Gastroesophageal sphincter (tissue), 4 donors: ENCODE measurements at places on chromosomes 7 and 10. TPM values are rescaled to one million over a fixed set of nuclear protein-coding genes. Genes with fewer than 3 reads are reported as not detected.

- no peak for ATAC-seq
Observed at GRCh38 chr10:107930037-107930436, 765.5 kb upstream of the SORCS1 start.

DNA sequence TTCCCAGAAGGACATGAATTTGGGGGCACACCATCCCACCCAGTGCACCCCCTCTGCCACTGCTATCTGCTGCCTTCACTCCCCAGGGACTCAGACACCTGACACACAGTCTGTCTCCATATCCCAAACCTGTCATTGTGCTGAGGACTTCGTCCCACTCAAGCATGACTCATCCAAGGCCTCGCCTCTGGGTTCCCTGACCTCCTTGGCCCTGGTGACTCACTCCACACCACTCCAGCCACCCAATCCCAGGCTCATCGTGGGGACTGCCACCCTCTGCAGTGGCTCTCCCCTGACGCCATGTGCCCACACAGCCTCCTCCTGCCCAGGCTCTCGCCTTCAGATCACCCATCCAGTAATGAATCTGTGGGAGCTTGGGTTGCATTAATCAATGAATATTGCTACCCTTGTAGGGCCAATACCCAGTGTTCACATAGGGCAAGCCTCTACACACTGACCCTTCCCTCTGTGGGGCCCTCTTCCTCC lies 6.6 kb upstream of the INSIG1 start:
- peak; percentile 32 for ATAC-seq

DNA sequence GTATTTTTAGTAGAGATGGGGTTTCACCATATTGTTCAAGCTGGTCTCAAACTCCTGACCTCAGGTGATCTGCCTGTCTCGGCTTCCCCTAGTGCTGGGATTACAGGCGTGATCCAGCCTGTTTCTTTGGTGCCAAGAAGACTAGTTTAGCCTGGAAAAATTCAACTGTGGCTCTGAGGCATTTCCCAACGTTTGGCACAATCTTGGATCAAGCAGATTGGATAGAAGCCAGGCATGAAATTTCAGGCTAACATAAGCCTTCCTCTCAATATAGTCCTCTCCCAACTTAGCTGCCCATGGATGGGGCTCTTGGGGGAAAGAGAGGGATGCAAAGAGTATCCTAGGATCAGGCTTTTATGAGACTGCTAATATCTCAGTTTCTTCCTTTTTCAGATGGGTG lies 53.8 kb downstream of the APBB1IP start:
- ATAC-seq = peak; percentile 54

DNA sequence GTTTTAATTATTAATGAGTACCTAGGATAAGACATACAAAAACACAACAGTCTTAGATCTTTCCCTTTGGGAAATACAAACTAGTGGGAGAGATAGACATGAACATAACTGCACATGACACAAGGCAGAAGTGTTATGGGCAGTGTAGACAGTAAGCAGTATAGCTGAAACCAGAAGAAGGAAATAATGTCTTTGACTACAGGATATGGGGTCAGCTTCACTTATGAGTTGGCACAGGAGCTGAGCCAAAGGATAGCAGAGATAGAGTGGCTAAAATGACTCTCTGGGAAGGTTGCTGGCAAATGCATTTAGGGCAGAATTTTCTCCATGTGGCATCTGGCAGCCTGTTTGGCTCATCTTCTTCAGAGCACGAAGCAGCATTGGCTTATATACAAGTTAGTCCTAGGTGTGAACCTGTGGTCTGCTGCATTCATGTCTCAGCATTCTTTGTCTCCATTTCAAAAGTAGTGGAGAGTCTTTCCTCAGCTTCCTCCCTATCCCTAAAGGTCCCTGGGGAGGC lies 60.3 kb upstream of the FEZF1 start:
- no peak for ATAC-seq

GRCh38 chr7:96670338-96671289 lies 39.0 kb downstream of the SEM1 start:
- ATAC-seq = no peak

- no peak for ATAC-seq
Observed at GRCh38 chr7:91713669-91714068, 166.8 kb downstream of the MTERF1 start.

DNA sequence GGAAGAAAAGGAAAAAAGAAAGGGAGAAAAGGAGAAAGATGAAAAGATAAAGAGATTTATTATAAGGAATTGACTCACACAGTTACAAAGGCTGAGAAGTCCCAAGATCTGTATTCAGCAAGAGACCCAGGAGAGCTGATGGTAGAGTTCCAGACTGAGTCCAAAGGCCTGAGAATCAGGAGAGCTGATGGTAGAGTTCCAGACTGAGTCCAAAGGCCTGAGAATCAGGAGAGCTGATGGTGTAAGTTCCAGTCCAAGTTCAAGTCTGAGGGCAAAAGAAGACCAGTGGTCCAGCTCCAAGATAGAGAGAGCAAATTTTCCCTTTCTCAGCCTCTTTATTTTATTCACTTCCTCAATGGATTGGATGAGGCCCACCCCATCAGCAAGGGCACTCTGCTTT lies 97.3 kb upstream of the AOAH start:
- no peak for ATAC-seq

DNA sequence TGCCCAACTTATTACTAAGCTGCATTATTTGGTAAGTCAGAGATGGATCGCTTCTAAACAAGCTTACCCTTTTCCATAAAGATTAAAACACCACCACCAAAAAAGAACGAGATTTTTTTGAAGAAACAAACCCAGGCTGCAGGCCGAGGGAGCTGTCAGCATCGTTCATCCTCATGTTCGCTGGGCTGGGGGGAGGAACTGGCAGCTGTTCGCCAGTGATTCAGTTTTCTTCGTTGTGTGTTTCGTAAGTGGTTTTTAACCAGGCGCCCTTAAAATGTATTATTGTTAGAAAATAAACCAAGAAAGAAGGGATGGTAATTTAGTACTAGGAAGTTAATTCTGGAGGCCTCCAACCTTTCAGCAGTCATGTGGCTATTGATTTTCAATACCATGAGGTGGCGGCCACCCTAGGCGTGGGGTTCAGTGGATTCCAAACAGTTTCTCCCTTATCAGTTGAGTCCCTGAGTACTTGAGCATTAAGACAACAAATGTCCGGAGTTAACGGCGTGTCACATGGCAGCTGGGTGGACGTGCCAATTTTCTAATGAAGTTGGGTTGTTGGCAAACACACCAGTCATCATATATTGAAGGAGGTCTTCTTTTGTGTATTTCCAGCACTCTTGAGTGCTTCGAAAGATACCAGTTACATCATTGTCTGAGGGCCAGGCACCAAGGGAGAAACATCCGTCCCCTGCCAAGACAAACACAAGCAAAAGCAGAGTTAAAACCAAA lies 173.2 kb downstream of the EBF3 start:
- ATAC-seq = no peak

GRCh38 chr7:137453356-137453755 lies 109.8 kb upstream of the PTN start:
- ATAC-seq = no peak

- no peak for ATAC-seq
Observed at GRCh38 chr7:156494960-156495359, 145.6 kb upstream of the RNF32 start.

- peak; percentile 45 for ATAC-seq
Observed at GRCh38 chr7:94303695-94304094, 91.0 kb upstream of the COL1A2 start.

GRCh38 chr7:101560856-101561255 lies 68.2 kb downstream of the MYL10 start:
- ATAC-seq = no peak

GRCh38 chr7:31444196-31444595 lies 69.7 kb upstream of the ITPRID1 start:
- no peak for ATAC-seq

DNA sequence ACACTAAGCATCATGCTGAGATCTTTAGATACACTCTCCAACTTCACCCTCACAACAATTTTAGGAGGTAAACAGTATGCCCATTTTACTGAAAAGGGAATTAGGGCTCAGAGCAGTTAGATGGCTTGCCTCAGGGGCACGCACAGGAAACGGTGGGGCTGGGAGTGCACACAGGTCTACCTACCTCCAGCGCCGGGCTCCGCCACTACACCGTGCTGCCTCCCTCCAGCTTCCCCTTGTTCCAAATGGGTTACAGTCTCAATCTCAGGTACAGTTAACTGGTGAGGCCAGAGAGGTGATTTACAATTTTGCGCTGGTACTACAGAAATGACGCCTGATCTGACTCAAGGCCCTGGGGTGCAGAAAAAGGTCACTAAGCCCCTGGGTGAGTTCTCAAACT lies 142.0 kb downstream of the NOC3L start:
- ATAC-seq = no peak

METTL27 gene
- 2.5 TPM for total RNA-seq

AOAH gene
- total RNA-seq = 20.5 TPM

ANXA8L1 gene
- 13.7 TPM for total RNA-seq

HBP1 gene
- 121 TPM for total RNA-seq

MAD1L1 gene
- total RNA-seq = 22.3 TPM
